ENCODE measurements at places on chromosomes 5 and 9.

GRCh38 chr5:85249204-85249603 is 864.5 kb upstream of the EDIL3 start:
- no peak for DNase-seq

DNA sequence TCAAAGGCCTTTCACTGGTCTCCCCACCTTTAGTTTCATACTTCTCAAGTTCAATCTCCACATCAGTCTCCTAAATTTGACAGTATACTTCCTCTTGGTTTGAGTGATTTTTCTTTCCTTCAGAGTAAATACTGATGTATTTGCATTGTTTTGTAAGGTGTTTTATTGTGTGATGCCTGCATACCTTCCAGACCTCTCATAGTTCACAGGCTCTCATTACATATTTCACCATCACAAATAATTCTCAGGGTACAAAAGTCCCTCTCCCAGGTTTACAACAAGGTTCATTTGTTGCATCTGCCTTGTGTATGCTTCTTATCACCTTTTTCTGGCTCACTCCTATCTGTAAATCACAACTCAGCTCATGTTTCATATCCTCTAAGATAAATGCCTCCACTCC is 22.2 kb upstream of the TUSC1 start:
- no peak for DNase-seq

- no peak for DNase-seq
Observed at GRCh38 chr9:104921067-104921741, 6.8 kb downstream of the ABCA1 start.

GRCh38 chr5:164748861-164749260 is 1243.4 kb downstream of the MAT2B start:
- no peak for DNase-seq

DNA sequence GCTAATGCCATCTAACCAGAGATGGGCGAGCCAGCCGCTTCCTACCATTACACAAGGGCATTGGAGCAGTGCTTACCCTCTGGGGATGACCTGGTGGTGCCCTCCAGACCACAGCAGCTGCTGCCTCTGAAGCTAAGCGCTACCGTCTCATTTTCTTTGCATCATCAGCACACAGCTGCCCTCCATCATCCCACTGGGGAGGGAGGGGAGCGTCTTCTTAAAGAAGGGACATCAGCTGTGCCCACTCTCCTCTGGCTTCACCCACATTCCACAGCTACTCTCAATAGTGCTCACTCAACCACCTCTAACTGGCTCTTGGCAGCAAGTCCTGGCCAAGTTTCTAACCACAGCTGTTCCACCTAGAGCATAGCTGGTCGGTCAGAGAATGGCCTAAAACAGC is 503.4 kb downstream of the NFIB start:
- no peak for DNase-seq

All from spinal cord (tissue), 10 donors.